ENCODE measurements at places on chromosomes 5 and 9. TPM values are rescaled to one million over a fixed set of nuclear protein-coding genes. Genes with fewer than 3 reads are reported as not detected.

GLRA1 gene
- not detected for total RNA-seq

ZNF483 gene
- 5.9 TPM for total RNA-seq

GDF9 gene
- total RNA-seq: 0.29 TPM

PKD2L2 gene
- under 0.01 TPM for total RNA-seq

CSF2 gene
- total RNA-seq: not detected

INSL6 gene
- total RNA-seq: not detected
